ENCODE measurements at places on chromosomes 16 and 17.

DNA sequence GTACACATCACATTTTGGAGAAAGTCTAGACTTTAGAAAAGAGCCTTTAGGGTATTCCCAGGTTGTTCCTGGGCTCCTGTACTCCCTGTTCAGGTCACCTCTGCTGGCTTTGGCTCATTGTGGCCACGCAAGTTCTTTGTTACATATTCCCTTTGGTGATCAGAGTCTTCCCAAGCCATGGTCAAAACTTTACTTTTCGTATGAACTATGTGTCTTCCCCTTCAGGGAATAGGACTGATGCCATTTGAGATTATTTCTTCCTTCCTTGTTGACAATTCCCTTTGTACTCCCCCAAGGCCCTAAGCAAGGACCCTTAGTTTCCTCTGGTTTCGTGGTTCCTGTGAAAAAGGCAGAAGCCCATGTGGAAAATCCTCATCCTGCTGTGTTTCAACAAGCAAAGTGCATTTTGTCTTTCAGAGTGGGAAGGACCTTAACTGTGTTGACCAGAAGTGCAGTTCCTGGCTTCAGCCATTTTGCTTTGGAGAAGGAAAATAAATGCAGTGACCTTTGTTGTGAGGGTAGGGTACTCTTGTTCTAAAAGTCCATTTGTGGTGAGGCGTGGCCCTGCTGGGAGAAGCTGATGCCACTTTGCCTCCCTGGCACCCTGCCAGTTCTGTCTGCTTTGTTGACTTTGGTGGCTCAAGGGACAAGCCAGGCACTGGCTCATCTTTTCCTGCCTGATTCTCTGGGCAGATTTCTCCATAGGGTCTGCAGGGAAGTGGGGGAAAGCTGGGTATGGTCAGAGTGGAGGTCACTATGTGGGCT lies 55.1 kb downstream of the ZNRF1 start:
- DNase-seq: peak; percentile 96

GRCh38 chr17:48477221-48477620 lies 47.2 kb upstream of the SKAP1 start:
- no peak for DNase-seq

DNA sequence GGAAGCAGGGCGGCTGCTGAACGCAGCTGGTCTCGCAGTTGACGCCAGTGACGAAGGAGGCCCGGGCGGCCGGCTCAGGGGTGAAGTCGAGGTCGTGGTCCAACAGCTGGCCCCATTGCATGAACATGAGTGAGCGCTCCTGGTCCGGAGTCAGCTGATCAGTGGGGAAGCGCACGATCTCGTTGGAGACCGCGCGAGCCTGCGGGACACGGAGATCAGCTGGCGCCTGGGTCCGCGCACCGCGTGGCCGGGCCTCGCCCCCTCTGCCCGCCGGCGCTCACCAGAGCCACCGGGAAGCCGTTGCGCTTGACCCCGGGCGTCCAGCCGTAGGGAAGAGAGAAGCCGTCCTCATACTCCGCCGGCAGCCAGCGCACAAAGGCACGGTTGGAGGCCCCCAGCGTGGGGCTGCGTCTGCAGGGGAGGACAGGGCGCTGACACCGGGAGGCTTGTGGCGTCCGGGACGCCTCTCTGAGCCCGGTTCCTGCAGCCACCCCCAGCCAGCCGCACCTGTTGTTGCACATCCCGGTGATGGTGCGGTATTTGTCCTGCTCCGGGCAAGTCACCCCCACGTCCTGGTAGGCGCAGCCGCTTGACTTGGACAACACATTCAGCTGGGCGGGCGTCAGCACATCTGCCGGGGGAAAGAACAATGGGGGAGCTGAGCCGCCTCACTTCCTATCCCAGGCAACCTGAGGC lies 1.6 kb downstream of the MPO start:
- peak; percentile 18 for DNase-seq

DNA sequence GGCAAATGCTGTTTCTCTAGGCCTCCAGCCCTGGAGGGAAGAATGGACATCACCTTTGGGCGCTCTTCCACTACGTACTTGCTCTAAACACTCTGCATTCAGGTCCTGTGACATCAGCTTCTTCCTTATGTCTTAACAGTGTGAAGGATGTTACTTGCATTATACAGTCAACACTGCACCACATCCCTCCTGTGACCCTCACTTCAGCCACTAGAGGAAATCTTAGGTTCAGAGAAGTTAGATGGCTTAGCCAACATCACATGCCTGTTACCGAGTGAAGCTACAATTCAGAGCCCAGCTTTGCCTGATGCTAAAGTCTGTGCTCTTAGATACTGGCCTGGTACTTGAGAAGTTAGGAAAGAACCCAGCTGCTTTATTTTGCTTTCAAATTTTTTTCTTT lies 18.3 kb downstream of the UBFD1 start:
- no peak for DNase-seq

DNA sequence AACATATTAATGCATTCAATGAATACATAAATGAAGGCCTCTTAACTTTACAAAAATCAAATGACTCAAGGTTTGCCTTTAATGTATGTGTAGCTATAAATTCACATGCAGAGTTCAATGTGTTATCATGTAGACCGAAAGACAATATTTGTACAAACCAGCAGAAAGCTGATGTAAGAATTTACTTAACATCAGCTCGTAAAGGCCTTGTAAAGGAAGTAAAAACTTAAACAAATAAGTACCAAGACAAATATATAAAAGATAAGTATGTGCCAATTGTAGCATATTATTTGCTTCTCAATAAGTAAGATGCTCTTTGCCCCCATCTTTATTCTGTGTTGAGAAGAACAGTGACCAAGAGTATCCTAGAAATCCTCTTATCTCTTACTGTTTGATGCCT lies 105.7 kb downstream of the SYCE1L start:
- no peak for DNase-seq

DNA sequence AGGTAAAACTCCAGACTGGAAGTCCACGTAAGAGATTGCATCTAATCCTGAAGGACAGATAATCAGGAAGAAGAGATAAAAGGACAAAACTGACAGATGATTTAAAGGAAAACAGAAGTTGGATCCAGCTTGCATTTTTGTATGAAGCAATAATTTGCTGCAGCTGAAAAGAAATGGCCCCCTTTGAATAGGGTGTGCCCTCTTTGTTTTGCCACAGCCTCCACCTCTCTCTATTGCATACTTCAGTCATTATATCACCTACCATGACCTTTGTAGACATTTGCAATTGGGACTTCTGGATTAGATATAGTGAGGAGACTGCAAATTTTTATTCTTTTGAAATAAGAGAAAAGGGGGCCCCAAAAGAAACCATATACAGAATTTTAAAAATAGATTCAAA lies 8.1 kb downstream of the NOG start:
- DNase-seq: no peak

GRCh38 chr17:46179375-46179999 lies 13.7 kb downstream of the KANSL1 start:
- no peak for DNase-seq

DNA sequence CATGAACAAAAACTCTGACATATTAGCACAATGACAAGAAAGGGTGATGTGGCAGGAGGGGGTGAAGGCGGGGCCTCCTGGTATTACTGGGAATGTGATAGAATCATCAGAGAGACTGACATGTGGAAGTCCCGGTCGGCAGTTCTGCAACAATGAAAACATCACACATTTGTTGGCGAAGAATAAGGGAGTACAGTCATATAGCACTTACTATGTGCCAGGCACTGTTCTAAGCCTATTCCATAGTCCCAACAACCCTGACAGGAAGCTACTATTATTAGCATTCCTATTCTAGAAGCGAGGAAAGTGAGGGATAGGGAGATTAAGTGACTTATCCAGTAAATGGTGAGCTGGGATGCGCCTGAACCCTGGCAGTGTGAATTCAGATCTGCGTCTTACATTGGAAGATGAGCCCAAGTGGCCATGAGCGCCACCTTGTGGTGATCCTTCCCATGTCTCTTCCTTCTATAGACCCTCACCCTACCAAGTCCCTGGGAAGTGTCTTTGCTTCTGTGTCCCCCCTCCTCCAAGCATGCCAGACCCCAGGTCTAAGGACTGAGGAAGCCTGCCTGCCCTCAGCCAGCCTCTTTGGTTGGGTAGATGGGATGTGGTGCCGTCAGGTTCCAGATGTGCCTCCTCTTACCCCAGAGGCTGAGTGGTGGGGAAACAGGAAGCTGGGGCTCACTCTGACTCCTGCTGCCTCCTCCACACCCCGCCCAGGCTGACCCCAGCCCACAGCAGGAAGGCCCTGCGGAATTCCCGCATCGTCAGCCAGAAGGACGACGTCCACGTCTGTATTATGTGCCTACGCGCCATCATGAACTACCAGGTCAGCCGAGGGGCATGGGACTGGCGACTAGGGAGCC lies 14.0 kb downstream of the FMNL1 start:
- DNase-seq: no peak

- no peak for DNase-seq
Measured at GRCh38 chr17:64384253-64385186, 6.1 kb downstream of the PECAM1 start.

DNA sequence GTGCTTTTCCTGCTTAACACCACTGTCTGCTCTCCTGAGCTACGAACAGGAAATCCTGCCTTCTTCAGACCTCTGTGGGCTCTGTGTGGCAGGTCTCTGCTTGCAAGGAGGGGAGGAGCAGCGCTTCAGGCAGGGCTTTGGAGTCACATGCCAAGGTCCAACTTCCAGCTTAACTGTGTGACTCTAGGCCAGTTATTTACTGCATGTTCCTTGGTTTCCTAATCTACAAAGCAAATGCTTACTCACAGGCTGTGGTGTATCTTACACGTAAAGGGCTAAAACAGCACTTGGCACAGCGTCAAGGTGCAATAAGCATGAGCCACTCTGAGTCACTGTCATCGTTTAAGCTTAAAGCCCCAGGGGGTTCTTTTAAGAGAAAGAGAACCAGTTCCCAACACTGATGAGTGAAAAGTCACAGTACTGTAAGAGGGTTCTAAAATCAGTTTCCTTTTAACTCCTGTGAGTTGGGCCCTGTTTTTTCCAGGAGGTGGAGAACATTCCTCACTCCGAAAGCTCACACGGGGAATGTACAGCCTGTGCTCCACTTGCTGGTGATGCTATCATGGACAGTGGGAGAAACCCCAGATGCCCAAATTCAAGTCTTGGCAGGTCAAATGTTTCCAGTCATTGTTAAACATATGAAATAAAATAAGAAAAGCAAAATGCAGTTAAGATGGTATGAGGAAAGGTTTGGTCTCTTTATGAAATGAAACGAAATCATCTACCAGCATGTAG lies 54.1 kb upstream of the BCAR1 start:
- DNase-seq: peak; percentile 90

DNA sequence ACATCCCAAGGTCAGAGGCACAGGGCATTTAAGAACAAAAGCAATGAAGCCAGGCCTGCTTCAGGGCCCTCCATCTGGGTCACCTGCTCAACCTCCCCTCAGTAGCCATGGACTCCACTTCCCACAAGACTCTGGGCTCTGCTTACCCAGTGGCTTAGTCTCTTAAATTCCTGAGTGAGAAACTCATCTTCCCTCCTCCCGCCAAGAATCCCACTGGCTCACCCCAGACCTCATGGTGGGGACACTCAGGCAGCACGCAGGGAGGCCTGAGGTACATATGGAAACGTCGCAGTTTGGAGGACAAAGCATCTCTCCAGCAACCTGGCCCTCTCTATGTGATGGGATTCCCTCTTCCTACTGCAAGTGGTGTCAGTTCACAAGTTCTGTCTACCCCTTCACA lies 326.7 kb upstream of the CDH5 start:
- DNase-seq: no peak

DNA sequence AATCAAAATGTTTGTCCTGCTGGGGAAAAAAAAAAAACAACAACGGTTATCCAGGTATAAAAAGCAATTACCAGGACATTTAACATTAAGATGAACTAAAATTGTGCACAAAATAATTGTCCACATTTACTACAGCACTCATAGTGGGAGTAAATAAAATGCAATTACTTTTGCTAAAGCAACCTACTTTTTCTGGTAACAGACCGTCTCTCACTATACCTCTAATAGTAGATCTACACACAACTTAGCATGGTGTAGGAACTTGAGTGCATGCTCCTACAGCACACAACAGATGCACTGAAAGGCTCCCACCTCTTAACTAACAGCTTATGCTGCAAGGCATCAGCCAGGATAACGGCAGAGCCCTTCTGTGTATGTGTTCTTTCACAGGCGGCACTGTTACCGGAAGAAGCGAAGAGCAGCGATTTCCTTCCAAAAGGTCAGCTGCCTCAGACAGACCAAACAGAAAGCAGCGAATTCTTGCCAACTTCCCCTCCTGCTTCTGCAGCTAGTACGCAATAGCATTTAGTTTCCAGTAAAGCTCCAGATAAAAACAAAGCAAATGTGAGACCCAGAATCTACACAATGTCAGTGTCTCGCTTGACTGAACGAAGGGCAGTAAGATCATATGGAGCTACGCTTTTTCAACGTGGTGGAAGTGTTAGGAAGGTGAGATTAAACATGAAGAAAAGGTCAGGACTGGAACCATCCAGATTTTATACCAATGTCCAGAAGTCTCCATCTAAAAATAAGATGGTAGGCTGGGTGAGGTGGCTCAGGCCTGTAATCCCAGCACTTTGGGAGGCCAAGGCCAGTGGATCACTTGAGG lies 27.6 kb downstream of the STAT5B start:
- peak; percentile 85 for DNase-seq

Measured in left colon (tissue), 2 donors.